Ascending aorta (tissue), 2 donors: ENCODE measurements at places on chromosomes 6 and 20.

- H3K27me3 ChIP-seq = no peaks in the 10 kb centered on the region
- no peak overlapping the region for H3K4me3 ChIP-seq
- DNase-seq = no peak
- no peaks in the 10 kb centered on the region for H3K36me3 ChIP-seq
- H3K27ac ChIP-seq = no peak overlapping the region
- no peaks in the 10 kb centered on the region for H3K4me1 ChIP-seq
Measured at GRCh38 chr20:61809006-61809770, 256.5 kb downstream of the TAF4 start.

DNA sequence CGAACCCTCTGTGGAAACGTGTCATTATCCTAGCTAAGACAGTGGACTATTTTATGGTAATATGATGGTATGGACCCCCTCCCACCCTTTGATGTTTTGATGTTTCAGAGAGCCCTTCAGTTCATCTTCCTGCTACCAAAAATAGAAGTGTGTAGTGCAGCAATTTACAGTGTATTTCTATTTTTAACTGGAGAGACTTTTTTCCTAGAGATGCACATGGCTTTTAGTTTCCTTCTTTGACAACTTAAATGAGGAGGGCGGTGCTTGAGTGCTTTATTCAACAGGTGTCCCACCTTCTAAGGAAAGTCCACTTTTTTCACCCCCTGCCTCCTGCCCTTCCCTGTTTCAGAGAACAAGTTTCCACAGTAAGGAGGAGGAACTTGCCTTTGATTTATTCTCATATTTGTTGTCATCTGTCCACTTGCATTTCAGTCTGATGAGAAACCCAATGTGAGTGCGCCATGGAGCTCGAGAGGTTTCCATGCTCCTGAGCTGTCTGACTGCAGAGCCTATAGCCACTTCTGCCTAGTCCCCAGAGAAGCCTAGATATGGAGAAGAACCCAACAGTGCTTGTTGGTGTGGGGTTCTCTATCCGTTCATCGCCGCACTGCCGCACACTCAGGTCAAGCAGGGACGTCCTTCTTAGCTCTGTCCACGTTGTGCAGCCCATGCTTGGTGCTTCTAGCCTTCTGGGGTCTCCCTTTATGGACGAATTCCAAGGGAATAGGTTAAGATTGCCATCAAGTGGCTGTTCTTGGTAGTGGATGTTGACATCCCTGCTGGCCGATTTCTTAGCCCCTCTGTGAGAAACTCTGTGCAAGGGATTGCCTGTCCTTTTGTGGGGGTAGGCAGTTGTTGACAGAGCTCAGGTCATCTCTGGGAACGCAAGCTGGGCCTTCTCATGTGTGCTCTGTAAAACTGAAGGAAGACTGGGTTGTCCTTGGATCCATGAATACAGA lies 144.2 kb downstream of the JARID2 start:
- H3K36me3 ChIP-seq = no peaks in the 10 kb centered on the region
- H3K27me3 ChIP-seq = no peaks in the 10 kb centered on the region
- H3K27ac ChIP-seq = no peak overlapping the region
- DNase-seq = no peak

- H3K4me1 ChIP-seq = peaks cover 12% of the 10 kb centered on the region
- no peaks in the 10 kb centered on the region for H3K27me3 ChIP-seq
- H3K4me3 ChIP-seq = no peak overlapping the region
Measured at GRCh38 chr6:159172091-159172491, 2.9 kb downstream of the FNDC1 start.

GRCh38 chr6:163943607-163944385 lies 529.3 kb downstream of the QKI start:
- H3K4me3 ChIP-seq = no peak overlapping the region
- H3K27me3 ChIP-seq = no peaks in the 10 kb centered on the region
- no peak for DNase-seq
- H3K27ac ChIP-seq = no peak overlapping the region
- H3K4me1 ChIP-seq = no peaks in the 10 kb centered on the region

DNA sequence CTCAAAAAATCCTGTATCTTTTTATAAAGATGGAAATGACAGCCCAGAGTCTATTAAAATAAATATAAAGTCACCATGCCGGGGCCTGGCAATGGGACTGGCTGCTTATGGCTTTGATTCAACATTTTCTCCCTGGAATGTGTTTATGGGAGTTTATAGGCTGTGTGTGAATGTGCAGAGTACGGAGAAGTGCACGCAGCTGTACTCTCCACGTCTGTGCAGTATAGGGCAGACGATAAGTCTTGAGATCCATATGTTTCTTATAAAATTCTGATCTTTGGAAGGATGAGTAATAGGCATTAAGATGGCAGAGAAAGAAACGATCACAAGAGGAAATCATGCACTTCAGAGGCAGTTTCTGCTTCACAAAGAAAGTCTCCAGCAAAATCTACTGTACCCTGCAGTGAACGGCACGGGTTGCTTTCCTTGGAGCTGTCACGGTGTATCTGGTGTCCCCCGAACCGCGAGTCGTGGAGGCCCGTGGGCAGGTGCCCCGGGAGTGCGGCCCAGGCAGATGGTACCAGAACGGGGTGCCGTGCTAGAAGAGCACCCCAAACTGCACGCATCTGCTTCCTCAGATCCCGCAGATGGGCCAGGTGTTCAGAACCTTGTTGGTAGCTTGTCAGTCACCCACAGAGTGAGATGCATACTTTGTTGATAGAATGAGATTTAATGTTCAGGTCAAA lies 382.5 kb downstream of the TAF4 start:
- no peak for DNase-seq
- no peaks in the 10 kb centered on the region for H3K27me3 ChIP-seq
- no peak overlapping the region for H3K4me3 ChIP-seq
- no peak overlapping the region for H3K27ac ChIP-seq
- H3K36me3 ChIP-seq = no peaks in the 10 kb centered on the region

GRCh38 chr20:12957968-12958367 lies 50.8 kb upstream of the SPTLC3 start:
- H3K4me1 ChIP-seq = no peaks in the 10 kb centered on the region
- no peak overlapping the region for H3K4me3 ChIP-seq
- no peak for DNase-seq
- no peaks in the 10 kb centered on the region for H3K27me3 ChIP-seq
- H3K27ac ChIP-seq = no peak overlapping the region
- no peaks in the 10 kb centered on the region for H3K36me3 ChIP-seq

GRCh38 chr6:51854876-51855275 lies 232.5 kb downstream of the PKHD1 start:
- no peak for DNase-seq
- H3K4me1 ChIP-seq = peaks cover 2% of the 10 kb centered on the region
- no peaks in the 10 kb centered on the region for H3K36me3 ChIP-seq
- no peak overlapping the region for H3K4me3 ChIP-seq
- H3K27me3 ChIP-seq = no peaks in the 10 kb centered on the region
- H3K27ac ChIP-seq = no peak overlapping the region

DNA sequence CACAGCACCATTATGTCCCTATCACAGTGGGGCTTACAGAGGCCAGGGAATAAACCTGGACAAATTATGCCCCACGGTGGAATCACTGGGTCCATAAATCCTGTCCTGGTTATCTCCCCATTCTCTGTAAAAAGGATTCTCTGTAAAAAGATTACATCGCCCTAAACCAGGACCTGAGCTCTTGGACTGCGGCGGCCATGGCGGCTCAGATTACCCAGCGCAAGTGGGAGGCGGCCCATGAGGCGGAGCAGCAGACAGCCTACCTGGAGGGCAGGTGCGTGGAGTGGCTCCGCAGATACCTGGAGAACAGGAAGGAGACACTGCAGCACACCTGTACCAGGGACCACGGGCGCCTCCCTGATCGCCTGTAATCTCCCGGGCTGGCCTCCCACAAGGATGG lies 8.4 kb upstream of the HLA-A start:
- no peak overlapping the region for H3K4me3 ChIP-seq
- H3K36me3 ChIP-seq = no peaks in the 10 kb centered on the region
- H3K27ac ChIP-seq = no peak overlapping the region
- DNase-seq = no peak

GRCh38 chr6:157864185-157864761 lies 41.2 kb downstream of the SNX9 start:
- H3K27ac ChIP-seq = no peak overlapping the region
- no peak overlapping the region for H3K4me3 ChIP-seq
- no peak for DNase-seq
- H3K4me1 ChIP-seq = peaks cover 27% of the 10 kb centered on the region

DNA sequence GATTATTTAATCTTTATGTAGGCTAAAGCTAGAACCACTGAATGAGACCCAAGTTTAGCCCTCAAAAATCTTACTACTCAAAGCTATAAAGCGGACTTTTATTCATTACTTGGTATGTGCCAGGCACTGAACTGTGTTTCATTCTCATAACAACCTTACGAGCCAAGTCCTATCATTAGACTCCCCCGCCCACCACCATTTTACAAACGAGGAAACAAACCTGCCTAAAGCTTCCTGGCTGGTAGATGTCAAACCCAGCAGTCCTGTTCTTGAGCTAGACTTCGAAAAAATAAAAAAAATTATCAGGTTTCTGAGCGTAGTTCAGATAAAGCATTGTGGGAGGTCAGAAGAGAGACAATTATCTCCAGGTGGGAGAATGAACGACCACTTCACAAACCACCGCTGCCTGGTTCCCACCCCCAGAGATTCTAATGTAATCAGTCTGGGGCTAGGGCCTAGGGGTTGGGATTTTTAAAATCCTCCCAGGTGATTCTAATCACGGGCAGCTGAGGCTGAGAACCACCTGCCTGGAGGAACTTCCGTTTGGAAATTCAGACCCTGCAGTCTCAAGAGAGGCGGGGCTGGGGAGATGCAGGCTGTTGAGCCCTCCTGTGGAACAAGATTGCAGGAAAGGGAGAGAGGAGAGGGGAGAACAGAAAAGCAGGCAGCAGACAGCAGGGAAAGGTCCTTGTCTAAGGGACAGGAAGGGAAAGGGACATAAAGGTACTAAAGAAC lies 8.6 kb downstream of the ADTRP start:
- H3K4me1 ChIP-seq = peaks cover 17% of the 10 kb centered on the region
- peak overlapping the region; percentile 93 for H3K27ac ChIP-seq
- DNase-seq = no peak
- no peaks in the 10 kb centered on the region for H3K27me3 ChIP-seq
- H3K4me3 ChIP-seq = peak overlapping the region; percentile 37

DNA sequence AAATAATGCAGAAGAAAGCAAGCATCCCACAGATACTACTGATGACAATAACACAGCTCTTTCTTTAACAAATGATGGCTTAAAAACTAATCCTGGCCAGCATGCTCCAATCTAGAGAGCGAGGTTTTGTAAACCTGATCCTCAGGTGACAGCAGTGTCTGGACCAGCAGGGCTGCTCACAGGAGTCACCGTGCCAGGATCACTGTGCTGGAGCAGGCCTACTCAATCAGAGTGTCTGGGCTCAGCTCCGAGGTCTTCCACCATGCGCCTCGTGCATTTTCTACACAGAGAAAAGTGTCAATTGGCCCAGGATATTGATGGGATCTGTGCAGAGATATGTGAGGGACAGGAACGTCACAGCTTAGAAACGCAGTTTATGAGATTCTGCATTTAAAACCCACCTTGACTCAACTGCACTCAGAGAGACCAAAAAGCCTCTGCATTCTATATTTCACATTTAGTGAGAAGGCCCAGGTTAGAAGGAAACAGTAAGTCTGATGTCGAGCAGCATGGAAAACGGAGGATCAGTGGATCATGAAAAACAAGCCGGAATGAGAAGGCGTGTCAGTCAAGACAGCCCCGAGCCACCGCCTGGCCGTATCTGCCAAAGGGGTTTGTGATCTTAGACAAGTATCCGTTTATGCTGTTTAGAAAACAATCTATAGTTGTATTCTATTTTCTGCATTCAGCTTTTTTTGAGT lies 7.8 kb downstream of the RAMACL start:
- H3K4me3 ChIP-seq = no peak overlapping the region
- no peaks in the 10 kb centered on the region for H3K4me1 ChIP-seq
- H3K27me3 ChIP-seq = no peaks in the 10 kb centered on the region
- H3K27ac ChIP-seq = no peak overlapping the region
- no peak for DNase-seq
- no peaks in the 10 kb centered on the region for H3K36me3 ChIP-seq

GRCh38 chr6:28555136-28555535 lies 29.5 kb downstream of the GPX5 start:
- no peak overlapping the region for H3K27ac ChIP-seq
- no peaks in the 10 kb centered on the region for H3K27me3 ChIP-seq
- no peaks in the 10 kb centered on the region for H3K36me3 ChIP-seq
- H3K4me3 ChIP-seq = no peak overlapping the region

GRCh38 chr6:85015396-85015990 lies 251.1 kb upstream of the TBX18 start:
- no peak overlapping the region for H3K4me3 ChIP-seq
- no peaks in the 10 kb centered on the region for H3K36me3 ChIP-seq
- H3K27ac ChIP-seq = no peak overlapping the region
- H3K4me1 ChIP-seq = no peaks in the 10 kb centered on the region
- peak; percentile 66 for DNase-seq

- DNase-seq = no peak
- no peak overlapping the region for H3K27ac ChIP-seq
- H3K36me3 ChIP-seq = no peaks in the 10 kb centered on the region
- H3K4me3 ChIP-seq = no peak overlapping the region
- H3K27me3 ChIP-seq = no peaks in the 10 kb centered on the region
Measured at GRCh38 chr6:91020744-91021143, 433.9 kb upstream of the MAP3K7 start.

GRCh38 chr6:44064089-44064947 lies 62.9 kb downstream of the MRPL14 start:
- H3K4me1 ChIP-seq = peaks cover 20% of the 10 kb centered on the region
- H3K36me3 ChIP-seq = no peaks in the 10 kb centered on the region
- peak; percentile 89 for DNase-seq
- H3K4me3 ChIP-seq = no peak overlapping the region

GRCh38 chr6:10425176-10425974 lies 10.5 kb upstream of the TFAP2A start:
- H3K27me3 ChIP-seq = peaks cover 18% of the 10 kb centered on the region
- H3K4me1 ChIP-seq = peaks cover 9% of the 10 kb centered on the region
- H3K27ac ChIP-seq = no peak overlapping the region
- H3K36me3 ChIP-seq = no peaks in the 10 kb centered on the region

DNA sequence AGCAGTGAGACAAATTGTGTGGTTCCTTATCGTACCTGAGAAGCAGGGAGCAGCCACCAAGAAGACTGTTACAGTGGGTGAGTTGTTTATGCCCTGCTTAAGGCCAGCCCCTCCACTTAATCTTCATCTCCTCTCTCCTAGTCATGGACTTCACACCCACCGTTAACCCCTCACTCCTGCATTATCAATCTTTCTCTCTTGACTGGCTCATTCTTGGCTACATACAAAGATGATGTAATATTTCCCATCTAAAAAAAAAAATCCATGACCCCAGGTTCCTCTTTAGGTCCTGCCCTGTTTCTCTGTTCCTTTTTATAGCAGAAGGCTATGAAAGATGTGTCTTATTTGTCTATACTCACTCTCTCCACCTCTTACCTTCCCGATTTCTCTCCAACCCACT lies 72.4 kb downstream of the SHLD1 start:
- H3K4me1 ChIP-seq = peaks cover 5% of the 10 kb centered on the region
- H3K27me3 ChIP-seq = no peaks in the 10 kb centered on the region
- no peak for DNase-seq
- H3K27ac ChIP-seq = no peak overlapping the region
- H3K36me3 ChIP-seq = no peaks in the 10 kb centered on the region
- no peak overlapping the region for H3K4me3 ChIP-seq

GRCh38 chr6:28867086-28867409 lies 56.7 kb downstream of the TRIM27 start:
- H3K27ac ChIP-seq = peak overlapping the region; percentile 73
- H3K4me1 ChIP-seq = no peaks in the 10 kb centered on the region
- H3K36me3 ChIP-seq = no peaks in the 10 kb centered on the region
- peak overlapping the region; percentile 74 for H3K4me3 ChIP-seq
